ENCODE measurements at places on chromosomes 1 and 21.

- DNase-seq = no peak
Measured at GRCh38 chr1:50724626-50725286, 235.3 kb downstream of the FAF1 start.

DNA sequence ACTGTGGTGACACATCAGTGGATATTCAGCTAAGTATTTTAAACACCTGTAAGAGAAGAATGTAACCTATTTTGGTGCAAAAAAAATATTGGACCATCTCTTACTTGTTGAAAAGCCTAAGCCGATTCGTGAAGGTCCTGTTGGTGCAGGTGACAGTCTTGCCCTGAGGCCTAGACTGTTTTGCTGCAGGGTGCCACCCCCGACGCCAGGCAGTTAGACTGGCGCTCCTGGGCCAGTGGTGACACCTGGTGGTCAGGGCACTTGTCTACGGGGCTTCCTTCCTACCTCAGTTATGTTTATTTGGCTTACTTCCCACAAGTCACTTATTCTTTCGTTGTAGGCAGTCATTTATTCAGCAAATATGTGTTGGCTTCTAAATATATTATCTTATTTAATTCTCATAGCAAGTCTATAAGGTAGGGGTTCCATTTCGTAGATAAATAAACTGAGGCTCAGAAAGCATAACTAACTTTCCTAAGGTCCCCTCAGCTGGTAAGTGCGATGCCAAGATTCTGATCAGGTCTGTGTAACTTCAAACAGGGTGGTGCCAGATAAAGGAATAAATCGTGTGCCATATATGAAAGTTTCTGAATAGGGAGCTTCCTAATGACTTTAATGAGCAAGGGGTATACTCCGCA lies 1.9 kb downstream of the EEIG2 start:
- DNase-seq = no peak

DNA sequence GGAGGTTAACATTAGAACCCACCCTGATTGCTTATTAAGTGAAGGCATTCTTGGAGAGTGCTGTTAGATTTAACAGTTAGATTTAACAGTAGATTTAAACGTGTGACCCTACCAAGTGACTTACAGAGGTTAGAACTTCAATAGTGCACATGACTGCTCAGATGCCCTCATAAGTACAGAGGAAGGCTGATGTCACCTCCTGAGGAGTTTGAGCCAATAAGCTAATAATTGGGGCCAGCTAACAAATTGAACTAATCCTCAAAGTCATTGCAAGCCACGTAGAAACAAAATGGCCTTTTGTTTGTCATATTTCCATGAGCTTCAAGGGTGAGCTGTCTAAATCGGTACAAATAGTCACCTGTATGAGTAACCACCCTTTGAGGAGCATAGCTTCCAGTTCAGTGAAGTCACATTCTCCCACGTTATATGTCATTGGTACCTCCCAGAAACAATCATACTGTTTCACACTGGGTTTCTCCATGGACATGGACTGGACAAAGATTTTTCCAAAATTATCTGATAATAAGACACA lies 11.7 kb downstream of the AVPR1B start:
- DNase-seq = no peak

DNA sequence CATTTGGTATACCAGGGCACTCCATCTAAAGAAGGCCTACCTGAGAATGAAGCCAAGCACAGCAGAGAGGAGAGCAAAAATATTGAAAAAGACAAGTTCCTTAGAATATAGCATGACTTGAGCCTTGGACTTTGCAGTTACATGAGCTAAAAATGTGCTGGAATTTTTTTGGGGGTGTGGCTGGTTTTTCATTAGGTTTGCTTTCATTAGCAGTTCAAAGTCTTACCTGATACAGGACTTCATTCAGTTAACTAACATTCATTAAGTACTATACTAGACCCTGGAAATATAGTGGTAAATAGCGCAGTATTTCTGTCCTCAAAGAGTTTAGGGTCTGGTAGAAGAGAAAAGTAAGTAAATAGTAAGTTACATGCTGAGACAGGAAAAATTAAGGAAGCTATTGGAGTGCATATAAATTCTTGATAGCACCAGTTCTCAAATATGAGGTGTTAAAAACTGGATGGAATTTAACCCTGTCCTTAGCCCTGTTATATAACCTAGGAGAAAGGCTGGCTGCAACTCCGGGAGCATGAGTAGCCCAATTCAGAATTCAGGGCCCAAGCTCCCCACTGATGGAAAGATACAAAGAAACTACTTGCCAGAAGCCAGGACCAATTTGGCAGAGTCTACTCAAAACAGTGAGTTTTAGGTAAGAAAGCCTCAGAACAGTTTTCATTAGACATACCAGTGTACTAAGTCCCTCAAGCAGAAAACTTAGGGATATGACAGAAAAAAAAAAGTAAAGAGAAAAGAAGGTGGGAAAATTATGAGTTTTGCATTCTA lies 3.1 kb upstream of the DOCK7 start:
- DNase-seq = no peak

DNA sequence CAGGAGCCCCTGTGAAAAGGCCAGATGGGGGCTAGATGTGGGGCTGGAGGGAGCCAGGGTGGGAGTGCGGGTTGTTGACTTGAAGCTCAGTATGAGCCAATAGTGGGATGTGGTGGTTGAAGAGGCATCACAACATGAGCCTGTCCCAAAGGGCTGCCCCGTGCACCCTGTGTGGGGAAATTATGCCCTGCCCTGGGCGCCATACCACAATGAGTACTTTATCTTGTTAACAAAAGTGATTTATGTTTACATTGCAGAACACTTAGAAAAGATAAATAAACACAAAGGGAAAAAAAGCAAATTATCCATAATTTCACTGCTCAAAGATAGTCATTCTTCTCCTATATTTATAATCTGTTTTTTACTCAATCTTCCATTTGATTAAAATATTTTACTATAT lies 1.6 kb upstream of the NFASC start:
- no peak for DNase-seq

- no peak for DNase-seq
Measured at GRCh38 chr1:3956527-3957170, 56.6 kb upstream of the C1orf174 start.

DNA sequence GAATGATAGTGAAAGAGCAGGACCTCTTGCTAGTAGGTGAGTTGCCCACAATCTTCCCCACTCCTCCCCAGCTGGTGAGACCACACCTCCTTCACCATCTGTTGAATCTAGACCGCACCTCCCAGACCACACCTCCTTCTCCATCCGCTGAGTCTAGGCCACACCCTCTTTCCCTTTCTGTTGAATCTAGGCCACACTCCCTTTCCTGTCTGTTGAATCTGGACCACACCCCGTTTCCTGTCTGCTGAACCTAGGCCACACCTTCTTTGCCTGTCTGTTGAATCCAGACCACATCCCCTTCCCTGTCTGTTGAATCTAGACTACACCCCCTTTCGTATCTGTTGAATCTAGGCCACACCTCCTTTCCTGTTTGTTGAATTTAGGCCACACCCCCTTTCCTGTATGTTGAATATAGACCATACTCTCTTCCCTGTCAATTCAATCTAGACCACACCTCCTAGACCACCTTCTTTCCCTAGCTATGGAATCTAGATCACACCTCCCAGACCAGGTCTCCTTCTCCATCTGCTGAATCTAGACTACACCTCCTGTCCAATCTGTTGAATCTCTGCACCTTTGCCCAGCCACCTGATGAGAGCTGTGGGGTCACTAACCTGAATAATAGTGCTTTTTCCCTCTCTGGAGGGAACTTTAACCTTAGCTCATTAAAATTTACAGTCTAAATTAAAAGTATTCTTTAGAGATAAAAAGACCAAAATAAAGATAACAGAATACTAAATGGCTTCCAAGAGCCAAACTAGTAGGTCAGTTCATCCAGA lies 116.3 kb downstream of the DAB1 start:
- no peak for DNase-seq

DNA sequence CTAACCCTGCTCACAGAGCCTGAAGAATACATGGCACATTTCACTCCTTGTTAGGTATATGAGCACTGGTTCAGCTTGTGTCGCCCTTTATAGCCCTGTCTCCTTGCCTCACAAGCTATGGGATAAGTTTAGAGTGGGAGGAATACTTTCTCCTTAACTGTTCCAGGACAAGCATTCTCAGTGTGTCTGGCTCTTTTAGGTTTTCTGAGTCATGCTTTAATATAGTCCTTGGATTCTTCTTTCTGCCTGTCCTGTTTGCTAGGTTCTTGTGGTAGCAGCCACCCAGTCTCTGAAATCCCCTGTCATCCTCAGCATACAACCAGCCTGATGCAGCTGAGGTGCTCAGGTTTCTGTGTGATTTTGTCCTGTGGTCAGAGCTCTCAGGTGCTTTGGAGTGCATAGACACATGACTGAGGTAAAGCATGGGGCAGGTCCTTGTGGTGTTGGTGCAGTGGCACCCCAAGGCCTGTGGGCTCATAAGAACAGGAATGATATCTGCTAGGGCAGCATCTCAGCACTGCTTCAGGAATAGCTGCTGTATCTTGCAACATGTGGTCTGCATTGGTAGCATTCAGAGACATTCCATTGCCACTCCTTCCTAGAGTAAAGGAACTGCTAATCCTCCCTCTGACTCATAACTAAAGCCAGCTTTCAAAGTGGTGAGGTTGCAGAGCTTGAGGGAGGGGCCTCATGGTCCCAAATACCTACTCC lies 14.2 kb upstream of the CASQ2 start:
- peak; percentile 90 for DNase-seq

GRCh38 chr1:214126697-214127146 lies 138.9 kb downstream of the PROX1 start:
- DNase-seq = no peak

- DNase-seq = no peak
Measured at GRCh38 chr1:93415296-93415695, 32.6 kb upstream of the FNBP1L start.

DNA sequence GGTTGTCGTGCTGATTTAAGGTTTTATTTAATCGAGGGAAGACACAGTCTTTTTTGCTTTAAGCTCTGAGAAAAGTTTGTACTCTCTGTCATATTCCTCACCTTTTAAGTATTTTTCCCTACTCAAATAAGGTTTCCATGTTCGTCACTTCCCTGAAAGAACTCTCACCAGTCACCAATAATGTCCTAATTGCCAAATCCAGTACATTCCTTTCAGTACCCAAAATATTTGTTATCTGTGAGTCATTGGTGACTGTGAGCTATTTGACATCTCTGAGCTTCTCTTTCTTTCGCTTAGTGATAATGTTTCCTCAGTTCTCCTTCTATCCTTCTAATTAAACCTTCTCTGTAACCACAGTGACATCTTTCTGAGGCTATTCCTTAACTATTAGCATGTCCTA lies 874.2 kb upstream of the ADGRL2 start:
- DNase-seq = peak; percentile 21

DNA sequence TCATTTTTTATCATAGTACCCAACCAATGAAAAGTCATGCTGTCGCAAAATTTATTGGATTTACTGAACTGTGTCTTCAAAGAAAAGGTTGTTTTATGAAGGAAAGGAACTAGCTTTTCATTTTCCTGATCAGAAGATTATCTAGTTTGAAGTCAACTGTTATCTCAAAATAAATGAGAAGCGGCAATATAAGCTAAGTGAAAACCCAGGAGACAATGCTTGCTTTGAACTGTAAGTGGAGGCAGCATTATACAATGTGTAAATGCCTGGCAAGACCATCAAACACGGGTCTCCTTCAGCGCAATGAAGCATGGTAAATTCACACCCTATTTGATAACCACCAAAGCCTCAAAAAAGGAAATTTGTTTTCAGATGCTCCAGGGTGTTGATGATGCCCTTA lies 134.4 kb upstream of the PTBP2 start:
- no peak for DNase-seq

GRCh38 chr1:35532497-35533223 lies 24.5 kb downstream of the KIAA0319L start:
- DNase-seq = no peak

DNA sequence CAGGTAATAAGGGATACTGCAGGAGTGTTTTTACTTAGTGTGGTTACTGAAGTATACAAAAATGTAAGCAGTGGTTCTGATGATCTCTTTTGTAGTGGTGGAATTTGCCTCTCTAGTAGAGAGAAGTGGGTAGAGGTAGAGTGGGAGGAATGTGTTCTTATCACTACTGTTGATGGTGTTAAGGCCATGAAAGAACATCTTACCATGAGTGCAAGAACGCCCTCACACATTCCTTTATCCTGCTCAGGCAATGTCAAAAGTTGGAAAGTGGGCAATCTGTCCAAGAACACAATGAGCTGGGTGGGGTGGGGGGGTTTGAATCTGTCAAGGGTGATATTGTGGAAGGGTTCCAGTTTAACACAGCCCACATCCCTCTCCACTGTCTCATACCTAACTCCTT lies 78.6 kb downstream of the TTLL7 start:
- DNase-seq = no peak

DNA sequence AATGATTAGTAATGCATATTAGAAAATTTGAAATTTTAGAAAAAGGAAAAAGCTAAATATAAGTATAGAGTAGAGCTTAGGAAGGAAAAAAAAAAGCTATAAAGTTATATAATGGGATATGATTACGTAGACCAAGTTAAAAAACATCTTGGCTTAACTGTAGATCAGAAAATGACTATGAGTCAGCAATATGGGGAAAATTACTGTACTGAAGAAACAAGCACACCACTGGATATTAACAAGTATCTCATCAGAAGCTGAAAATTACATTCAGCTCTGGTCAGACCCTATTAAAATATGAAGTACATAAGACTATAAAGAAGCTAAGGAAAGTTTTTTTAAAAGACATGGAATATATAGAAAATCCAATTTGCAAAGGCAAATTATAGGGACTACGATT lies 19.5 kb downstream of the DNAJC8 start:
- no peak for DNase-seq

GRCh38 chr1:23578311-23578996 lies 19.2 kb upstream of the ID3 start:
- DNase-seq = peak; percentile 69

GRCh38 chr1:201881617-201882016 lies 7.1 kb upstream of the SHISA4 start:
- DNase-seq = no peak

All from fibroblast of mammary gland (primary cell).